NCI-H2081 treated with DMSO at 0.1 percent for 48 hours (cell line): ENCODE measurements at places on chromosomes 2 and 18.

- DNase-seq = no peak
Observed at GRCh38 chr2:237345891-237346640, 67.9 kb downstream of the COL6A3 start.

DNA sequence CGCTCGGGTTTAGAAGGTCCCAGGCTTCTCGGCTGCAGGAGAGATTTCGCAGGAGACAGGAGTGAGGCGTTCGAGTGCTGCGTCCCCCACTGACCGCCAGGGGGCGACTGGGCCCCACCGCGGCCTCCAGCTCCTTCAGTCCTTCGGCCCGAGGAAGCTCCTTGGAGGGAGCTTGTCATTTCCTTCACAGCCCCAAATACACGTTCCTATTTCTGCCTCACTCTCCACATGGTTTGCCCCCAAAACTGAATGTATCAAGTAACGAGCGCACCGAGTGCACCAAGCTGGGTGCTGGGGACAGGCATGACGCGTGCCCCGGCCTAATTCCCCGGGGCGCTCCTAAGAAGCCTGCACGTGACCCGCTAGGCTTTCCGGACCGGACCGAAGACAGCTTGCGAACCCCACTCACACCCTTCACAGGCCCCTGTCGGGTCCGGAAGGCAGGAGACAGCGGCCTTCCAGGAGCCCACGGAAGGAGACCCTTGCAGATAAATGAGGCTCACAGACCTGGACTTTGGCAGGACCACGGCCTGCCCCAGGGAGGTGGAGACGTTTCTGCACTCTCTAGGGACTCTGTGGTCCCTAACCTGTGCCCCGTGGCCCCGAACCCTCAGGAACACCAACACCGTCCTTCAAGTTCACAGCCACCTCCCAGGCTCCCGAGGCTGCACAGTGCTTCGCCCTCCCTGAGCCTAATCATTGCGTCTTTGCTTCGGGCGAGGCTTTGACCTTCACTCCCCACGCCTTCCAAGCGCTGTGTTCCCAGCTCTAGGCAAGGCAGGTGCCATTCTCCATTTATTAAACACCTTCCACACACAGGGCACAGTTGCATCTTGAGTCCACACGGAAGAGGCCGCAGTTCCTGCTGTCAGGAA is 13.0 kb upstream of the FAHD2A start:
- no peak for DNase-seq

- DNase-seq = no peak
Observed at GRCh38 chr2:152243761-152244640, 68.4 kb upstream of the STAM2 start.

DNA sequence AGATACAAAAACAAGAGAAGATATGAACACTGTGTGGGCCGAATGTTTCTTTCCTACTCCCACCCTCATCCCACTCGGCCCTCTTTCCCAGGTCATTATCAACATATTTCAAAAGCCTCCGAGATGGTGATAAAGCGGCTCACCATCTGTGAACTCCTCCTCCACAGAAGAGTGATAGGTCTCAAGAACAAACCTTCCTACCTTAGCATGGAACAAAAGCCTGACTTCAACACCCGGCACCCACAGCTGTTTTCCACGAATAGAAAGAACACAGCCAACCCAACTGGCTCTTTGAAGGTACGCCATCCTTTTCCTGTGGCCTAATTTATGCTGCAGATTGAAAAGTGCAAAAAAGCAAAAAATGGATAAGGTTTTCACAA is 28.8 kb downstream of the BCL2 start:
- DNase-seq = no peak

GRCh38 chr2:14322306-14322705 is 310.2 kb upstream of the LRATD1 start:
- no peak for DNase-seq
